ENCODE measurements at places on chromosomes 16 and 17.

DNA sequence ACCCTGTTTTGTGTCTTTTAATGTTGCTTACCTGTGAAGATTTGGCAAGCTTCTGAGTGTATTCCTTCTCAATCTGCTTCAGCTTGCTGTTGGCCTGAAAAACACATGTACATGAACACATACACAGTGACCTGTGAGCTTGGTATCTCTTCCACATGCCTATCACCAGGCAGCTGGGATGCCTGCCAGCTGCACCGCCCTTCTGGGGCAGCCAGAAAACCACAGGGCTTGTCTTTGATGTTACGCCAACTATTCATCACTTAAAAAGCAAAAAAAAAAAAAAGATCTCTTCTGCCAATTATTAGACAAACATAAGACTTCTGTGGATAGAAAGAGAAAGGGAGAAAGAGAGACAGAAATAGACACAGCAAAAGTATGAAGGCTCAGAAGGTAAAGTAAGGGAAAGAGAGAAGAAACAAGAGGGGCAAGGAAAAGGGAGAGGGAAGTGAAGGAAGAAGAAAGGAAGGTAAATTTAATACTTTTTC is 189.2 kb upstream of the AXIN2 start:
- DNase-seq: no peak

GRCh38 chr16:88957887-88958577 is 19.0 kb downstream of the CBFA2T3 start:
- DNase-seq: no peak

- no peak for DNase-seq
Measured at GRCh38 chr17:61568219-61569072, 22.6 kb downstream of the NACA2 start.

DNA sequence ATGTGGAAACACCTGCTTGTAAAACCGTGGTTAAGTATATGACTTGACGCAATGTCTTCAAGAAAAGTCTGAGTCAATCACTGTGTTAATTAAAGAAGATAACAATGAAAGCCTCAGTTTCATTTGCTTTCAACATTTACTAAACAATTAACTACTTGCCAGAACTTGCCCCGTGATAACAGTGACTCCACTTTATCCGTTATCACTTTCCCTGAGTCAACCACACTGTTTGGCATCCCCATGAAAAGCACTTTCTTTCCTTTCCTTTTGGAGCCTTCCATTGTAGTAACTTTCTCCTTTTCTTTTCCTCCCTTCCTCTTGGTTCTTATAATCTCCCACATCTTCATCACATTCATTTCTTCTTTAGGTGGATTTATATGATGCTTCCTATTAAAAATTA is 435.1 kb upstream of the GOT2 start:
- no peak for DNase-seq

GRCh38 chr17:50329716-50330115 is 16.2 kb upstream of the XYLT2 start:
- no peak for DNase-seq

- no peak for DNase-seq
Measured at GRCh38 chr17:43405861-43406260, 7.1 kb downstream of the ARL4D start.
